ENCODE measurements at places on chromosomes 16 and 17. TPM values are rescaled to one million over a fixed set of nuclear protein-coding genes. Genes with fewer than 3 reads are reported as not detected.

DNA sequence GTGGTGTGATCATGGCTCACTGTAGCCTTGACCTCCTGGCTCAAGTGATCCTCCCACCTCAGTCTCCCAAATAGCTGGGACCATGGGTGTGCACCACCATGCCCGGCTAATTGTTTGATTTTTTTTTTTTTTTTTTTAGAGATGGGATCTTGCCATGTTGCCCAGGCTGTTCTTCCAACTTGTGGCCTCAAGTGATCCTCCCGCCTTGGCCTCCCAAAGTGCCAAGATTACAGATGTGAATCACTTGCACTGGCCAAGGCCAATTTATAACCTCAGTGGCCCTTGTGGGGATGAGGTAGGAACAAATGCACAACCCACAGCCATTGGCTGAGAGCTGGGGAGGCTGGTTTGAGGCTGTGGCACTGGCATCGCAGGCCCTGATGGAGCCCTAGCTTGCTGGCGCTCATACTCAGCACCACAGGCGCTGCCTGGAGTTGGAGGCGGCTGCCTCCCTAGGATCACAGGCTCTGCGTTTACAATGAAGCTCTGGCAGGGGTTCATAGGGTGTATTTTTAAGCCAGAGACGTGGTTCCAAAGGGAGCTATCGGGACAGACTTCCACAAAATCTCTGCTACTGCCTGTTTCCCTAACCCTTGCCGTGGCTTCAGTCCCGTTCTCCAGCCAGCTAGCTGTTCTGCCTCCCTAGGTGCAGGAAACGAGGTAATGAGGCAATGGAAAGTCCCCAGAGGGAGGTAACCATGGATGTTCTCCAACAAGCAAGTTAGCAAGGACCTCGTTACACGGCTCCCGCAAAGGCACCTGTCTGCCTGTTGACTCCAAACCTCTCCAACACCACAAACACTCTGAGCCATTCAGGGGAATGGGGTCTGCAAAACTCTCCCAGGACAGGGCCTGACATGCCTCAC, 2.9 kb downstream of the ABCA3 start:
- DNase-seq: no peak

- no peak for DNase-seq
These were observed 296.5 kb upstream of the MAF start for GRCh38 chr16:79897104-79897452.

DNA sequence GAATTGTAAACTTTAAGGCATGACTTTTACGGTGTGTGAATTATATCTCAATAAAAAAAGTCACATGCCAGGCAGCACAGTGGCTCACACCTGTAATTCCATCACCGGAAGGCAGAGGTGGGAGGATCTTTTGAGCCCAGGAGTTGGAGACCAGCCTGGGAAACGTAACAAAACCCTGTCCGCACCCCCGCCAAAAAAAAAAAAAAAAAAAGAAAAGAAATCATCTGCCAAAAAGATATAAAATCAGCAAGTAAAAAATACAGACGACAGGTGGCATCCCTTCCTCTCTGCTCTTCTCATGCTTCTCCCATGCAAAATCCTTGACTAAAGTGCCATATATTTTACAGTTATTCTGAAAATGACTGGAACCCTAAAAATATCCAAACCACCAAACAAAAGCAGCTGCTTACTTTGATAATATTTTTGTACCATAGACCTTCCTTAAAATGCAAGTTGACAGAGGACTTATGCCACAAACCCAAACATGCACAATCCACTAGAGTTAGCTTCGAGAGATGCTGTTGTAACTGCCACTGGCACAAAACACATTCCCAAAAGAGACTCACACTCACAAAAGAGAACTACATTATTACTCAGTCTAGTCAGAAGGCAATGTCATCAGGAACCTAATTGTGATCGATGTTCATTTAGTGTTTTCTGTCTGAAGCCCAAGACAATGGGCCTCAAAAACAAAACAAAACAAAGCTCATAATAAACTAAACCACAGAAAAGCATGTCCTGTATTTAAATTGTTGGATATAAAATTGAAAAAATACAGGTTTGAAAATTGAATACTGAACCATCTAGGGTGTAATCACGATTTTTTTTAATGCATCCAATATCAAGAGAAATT, 2.4 kb downstream of the CRLF3 start:
- no peak for DNase-seq

GRCh38 chr16:66553223-66553622, 847 bp downstream of the CKLF start:
- peak; percentile 44 for DNase-seq

GRCh38 chr16:49023050-49023449, 258.6 kb downstream of the CBLN1 start:
- no peak for DNase-seq

DNA sequence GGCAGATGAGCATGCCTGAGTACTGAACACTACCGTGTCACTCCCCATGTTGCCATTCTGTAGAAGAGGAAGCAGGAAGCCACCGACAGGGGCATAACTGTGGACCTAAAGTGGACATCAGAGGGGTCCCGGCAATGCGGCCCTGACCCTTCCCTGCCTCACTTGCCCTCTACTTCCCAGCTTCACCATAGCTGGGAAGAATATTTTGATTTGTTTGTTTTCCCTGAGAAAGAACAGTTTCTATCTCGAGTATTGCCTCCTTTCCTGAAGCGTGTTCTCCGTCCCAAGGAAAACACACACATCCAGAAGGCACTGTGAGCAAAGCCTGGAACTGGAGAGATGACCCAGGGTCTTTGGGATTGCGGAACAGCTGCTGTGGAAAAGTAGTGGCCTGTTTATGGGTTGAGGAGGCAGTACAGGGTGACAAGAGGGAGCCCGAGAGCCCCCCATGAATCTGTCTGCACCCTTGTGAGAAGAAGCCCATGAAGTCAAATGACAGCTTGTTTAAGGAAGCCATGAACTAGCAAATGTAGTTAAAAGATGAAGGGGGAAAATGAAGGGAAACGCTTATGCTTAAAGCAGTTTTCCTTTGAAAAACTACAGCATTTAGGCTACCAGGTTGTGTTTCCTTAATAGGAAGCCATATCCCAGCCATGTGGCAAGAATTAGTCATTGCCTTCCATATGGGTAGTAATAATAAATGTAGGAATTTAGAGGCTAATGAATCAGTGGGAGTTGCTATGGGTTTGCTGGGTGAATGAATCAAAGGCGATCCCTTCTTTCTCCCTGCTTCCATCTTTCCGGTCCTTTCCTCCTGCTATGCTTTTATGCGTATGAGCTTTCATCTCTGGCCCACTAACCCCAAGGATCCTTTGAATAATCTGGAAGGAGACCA, 90.0 kb upstream of the TBX2 start:
- no peak for DNase-seq

- no peak for DNase-seq
These were observed 36.8 kb downstream of the GDPD1 start for GRCh38 chr17:59257101-59257500.

DNA sequence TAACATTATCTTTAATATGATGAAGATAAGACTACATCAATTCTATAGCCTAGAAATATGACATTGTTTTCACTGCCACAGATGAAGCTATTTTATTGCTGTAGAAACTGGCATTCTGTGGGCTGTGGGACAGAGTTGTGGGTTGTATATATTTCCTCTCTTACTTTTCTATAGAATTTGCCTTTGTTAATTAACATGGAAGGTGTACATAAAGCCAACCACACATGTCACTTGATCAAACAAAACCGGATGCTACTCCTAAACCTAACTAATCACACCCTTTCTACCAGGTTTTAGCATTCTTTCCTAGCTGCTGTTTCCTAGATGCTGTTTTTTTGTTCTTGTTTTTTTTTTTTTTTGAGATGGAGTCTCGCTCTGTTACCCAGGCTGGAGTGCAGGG, 81.2 kb upstream of the ATP2A3 start:
- DNase-seq: no peak

DNA sequence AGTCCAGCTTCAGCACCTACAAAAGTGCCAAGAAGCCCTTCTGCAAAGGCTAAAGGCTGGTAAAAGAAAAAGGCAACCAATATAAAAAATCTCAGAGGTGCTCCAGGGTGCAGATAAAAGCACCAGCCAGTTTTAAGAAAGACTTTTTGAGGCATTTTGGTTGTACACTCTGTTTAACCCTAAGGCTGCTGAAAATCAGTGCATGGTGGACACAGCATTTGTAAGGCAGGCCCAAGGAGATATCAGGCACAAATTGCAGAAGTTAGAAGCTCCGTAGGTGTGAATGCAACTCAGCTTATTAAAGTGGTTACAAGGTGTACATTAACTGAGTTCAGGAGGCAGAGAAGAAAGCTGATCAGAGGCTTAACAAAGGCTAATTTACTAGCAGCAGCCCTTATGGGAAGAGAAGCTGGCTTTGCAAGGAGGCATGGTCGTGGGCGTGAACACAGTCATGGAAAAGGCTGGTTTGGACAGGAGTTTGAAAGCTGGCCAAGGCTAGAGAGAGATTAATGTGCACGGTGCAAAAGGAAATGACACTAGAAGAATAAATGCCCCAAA, 21.1 kb downstream of the ACSM1 start:
- peak; percentile 11 for DNase-seq

DNA sequence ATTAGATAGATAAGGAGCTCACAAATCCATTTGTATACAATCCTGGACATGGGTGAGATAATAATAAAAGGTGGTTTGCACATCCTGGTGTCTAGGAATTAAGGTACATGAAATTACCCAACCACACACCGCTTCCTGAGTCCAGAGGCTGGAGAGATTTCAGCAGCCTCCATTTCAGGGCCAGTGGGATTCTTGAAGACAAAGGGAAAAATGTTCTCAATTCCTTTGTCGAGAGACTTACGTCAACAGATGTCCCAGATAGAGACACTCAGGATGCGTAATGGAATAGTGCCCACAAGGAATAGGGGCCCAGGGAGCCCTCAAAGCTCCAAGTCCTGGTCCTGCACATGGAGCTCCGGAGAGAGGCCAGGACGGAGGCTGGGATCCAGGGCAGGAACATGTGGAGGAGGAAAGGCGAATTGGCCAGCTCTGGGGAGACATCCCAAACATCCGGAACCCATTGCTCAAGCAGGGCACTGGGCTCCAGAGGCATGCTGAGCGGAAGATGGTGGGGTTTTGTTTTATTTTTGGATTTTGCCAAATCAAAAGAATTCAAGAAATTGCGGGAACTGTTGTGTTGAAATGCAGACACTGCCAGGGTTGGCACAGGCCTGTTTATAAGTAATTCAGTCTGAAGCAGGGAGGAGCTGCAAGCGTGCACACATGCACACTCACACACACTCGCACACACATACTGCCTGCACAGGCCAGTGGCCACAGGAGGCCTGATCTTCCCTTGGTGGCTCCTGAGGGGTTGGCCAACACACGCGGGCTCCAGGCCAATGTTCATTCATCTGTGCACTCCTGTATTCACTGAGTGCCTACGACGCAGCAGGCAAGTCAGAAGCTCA, 97.2 kb downstream of the NOG start:
- DNase-seq: no peak

- DNase-seq: no peak
These were observed 47.5 kb upstream of the PHOSPHO1 start for GRCh38 chr17:49278076-49278475.

DNA sequence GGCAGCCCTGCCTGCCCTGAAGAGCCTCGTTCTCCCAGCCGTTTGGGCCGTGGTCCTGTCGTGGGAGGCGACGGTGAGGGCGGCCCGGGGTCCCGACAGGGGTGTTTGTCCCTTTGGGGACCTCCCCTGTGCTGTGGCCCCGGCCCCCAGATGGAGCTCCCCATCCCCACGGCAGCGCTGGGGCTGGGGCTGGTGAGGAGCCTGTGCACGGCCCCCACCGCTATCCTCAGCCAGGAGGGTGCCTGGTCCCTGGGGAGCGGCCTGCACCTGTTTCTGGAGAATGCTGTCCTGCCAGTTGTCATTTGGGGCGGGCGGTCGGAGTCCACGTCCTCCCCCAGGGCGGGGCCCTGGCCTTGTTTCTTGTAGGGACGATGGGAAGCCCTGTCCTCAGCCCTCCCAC, 6.6 kb downstream of the CAPN15 start:
- peak; percentile 87 for DNase-seq

GRCh38 chr17:16007439-16007838, 7.8 kb downstream of the TTC19 start:
- no peak for DNase-seq

- DNase-seq: no peak
These were observed 360.1 kb upstream of the CDH11 start for GRCh38 chr16:65481956-65482355.

- DNase-seq: peak; percentile 78
These were observed 148.1 kb downstream of the AXIN2 start for GRCh38 chr17:65413390-65413789.

DNA sequence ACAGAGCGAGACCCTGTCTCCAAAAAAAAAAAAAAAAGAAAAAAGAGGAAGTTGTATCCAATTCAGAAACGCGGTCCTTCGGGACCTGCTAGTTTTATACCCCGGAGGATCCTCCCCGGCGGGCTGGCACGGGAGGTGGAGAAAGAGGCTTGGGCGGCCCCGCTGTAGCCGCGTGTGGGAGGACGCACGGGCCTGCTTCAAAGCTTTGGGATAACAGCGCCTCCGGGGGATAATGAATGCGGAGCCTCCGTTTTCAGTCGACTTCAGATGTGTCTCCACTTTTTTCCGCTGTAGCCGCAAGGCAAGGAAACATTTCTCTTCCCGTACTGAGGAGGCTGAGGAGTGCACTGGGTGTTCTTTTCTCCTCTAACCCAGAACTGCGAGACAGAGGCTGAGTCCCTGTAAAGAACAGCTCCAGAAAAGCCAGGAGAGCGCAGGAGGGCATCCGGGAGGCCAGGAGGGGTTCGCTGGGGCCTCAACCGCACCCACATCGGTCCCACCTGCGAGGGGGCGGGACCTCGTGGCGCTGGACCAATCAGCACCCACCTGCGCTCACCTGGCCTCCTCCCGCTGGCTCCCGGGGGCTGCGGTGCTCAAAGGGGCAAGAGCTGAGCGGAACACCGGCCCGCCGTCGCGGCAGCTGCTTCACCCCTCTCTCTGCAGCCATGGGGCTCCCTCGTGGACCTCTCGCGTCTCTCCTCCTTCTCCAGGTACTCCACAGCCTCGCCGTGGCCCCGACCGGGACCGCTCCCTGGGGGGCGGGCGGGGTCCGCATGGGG, at the start of gene CDH3:
Gene CDH3 (plus strand): TSS at position 596 of the 779 bp plus-strand sequence. CDS start 70 bp downstream, at position 666.
- peak; percentile 65 for DNase-seq

Gene ZSCAN10
- not detected for total RNA-seq

Gene GPT2
- total RNA-seq: 11.6 TPM

Gene DYNLL2
- total RNA-seq: 26.2 TPM

Gene PTX4
- not detected for total RNA-seq

Gene ARRB2
- 47.9 TPM for total RNA-seq

Gene WWP2
- total RNA-seq: 66.8 TPM

Gene SPOP
- 98.4 TPM for total RNA-seq

Gene TLCD2
- 24.0 TPM for total RNA-seq

Gene KRT20
- total RNA-seq: 797 TPM
